ENCODE measurements at places on chromosomes 1 and 21.
A peak's percentile ranks its signal among the peaks of the same experiment; 100 is the strongest.

- DNase-seq = no peak
These were observed 118.6 kb upstream of the KLHDC7A start for GRCh38 chr1:18362150-18362549.

DNA sequence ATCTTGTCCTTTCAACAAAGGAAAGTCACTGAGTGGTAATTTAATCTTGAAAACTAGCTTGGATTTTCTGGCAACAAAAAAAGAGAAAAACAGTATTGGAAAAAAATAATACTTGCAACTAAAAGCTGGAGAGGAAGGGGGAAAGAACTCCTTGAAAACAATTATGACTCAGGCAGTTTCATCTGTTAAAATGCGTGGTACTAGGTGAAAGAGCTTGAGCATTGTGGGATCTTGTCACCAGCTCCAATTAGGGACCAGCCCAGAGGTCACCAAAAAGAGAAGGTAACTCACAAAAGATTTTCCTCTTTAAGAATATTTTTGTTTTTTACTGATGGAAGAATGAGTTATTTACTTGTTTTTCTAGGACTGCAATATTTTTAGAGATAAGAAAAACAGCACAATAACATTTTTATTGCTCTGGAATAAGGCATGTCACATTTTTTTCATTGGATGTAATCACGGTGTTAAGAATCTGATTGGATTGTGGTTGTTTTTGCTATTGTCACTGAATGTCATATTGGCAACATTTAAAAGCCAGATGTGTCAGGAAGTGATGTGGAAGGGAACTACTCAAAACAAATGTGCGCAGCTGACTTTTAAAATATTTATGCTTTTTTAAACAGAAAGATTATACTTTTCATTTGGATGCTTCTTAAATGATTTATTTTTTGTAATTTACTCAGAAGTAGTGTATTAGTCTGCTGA lies 78.5 kb upstream of the ADAMTS5 start:
- DNase-seq = no peak

GRCh38 chr1:18505666-18506065 lies 24.9 kb downstream of the KLHDC7A start:
- DNase-seq = no peak

DNA sequence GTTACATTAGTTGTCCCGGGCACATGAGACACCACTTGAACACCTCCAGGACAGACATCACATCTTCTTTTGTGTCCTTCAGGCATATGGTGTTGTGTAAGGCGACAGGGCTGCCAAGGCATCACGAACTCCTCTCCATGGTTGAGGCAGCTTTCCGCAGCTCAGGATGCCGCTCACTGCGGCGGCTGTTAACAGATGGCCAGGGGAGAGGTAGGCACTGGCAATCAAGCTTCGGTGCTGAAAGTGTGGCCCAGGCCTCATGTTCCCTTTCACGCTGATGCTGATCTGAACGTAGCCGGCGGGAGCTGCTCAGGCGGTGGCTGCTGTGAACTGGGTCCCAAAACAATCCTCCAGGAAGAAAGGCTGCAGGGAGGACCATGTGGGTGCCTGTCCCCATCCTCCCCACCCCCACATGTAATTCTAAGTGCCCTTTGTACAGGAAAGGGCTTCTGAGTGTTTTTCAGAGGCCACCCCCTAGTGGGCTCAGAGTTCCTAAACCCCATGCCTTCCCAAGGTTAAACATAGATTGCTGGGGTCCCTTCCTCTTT lies 287.1 kb upstream of the AJAP1 start:
- no peak for DNase-seq

DNA sequence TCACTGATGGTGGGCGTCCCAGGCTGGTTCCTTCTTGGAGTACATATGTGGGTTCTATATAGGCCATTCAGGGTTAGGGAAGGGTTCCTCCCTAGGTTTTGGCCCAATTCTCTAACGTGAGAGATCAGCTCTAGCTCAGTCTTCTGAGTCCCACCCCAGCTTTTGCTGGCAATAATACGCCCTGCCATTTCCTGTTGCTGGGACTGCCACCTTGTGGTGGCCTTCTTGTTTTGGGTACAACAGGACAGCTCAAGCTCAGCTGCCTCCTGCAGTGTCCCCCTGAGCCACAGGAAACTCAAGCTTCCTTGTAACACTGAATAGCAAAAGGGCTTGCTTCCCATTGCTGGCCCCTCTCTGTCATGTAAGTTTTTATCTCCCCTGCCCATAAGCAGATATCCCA lies 77.8 kb downstream of the BACH1 start:
- peak; percentile 29 for DNase-seq

DNA sequence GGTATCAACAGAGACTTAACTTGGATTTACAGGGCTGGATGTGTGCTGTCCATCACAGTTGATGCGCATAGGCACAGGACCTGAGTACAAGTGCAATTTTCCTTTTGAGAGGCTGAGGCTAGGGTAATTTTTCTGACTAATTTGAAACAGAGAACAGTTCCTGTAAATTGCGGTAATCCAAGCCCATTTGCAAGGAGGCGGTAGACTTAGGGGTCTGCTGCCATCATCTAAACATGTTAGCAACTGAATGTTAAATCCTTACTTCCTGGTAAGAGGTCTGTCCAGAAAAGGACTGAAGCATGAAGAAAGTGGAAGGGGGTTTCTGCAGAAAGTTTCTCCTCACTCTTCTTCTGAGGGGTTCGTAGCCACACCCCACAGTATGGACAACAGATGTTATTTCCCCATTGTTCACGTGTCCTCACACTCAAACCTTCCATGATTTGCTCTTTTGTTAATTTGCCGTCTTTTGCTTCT lies 23.7 kb upstream of the C1orf198 start:
- DNase-seq = peak; percentile 26

DNA sequence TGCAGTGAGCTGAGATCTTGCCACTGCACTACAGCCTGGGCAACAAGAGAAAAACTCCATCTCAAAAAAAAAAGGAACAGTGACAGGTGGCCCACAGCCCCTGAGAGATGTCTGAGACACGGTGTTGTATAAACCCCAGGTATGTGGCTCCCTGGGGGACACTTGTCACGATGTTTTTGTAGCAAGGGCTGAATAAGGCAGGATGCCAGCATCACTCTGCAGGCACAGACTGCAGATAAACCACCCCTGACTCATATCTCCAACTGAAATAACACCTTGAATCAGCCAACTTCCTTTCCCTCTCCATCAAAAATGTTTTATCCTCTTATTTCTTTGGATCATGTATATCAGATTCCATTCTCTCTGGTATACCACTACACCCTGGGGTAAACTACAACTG lies 52.5 kb downstream of the NMNAT2 start:
- no peak for DNase-seq

DNA sequence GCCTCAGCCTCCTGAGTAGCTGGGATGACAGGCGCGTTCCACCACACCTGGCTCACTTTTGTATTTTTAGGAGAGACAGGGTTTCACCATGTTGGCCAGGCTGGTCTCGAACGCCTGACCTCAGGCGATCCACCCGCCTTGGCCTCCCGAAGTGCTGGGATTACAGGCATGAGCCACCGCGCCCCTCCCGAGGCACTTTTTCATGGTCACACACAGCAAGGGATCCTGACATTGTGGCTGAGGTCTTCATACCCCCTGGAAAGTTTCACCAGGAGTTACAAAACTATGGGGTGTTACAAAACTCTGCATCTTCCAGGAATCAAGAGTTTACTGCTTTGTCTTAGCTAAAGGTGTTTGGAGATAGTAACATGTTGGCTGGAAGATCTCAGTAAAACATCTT lies 234.3 kb upstream of the TMEM51 start:
- no peak for DNase-seq

DNA sequence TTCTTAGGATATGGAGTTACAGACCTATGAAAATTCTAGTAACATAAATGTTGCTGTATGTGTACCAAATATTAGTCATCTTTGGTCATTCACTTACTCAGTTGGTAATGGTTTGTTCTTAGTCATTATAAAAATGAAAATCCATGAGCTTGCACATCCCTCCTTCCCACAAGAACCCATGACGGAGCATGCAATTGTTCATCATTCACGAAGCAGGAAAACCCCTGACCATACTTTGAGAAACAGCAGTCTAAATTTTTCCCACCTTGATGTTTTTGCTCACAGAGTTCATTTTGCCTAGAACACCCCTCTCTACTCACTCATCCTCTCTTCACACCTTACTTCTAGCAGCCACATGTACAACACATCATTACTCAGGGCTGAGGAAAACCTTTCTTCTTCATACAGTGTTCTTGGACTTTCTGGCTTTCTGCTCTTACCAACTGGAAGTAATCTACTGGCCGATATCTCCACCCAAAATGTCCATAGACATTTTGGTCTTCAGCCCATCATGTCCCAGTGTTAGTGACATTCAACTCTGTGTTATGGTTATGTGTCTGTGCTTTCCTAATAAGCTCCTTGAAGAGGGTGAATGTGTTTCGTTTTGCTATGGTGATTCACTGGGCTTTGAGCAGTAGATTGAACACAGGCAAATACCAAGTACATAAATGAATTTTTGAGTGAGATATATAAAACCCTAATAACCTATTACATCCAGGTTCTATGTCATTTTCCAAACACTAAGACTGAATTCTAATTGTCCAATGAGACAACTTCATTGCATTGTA lies 189.9 kb downstream of the ZC3H11B start:
- peak; percentile 69 for DNase-seq

DNA sequence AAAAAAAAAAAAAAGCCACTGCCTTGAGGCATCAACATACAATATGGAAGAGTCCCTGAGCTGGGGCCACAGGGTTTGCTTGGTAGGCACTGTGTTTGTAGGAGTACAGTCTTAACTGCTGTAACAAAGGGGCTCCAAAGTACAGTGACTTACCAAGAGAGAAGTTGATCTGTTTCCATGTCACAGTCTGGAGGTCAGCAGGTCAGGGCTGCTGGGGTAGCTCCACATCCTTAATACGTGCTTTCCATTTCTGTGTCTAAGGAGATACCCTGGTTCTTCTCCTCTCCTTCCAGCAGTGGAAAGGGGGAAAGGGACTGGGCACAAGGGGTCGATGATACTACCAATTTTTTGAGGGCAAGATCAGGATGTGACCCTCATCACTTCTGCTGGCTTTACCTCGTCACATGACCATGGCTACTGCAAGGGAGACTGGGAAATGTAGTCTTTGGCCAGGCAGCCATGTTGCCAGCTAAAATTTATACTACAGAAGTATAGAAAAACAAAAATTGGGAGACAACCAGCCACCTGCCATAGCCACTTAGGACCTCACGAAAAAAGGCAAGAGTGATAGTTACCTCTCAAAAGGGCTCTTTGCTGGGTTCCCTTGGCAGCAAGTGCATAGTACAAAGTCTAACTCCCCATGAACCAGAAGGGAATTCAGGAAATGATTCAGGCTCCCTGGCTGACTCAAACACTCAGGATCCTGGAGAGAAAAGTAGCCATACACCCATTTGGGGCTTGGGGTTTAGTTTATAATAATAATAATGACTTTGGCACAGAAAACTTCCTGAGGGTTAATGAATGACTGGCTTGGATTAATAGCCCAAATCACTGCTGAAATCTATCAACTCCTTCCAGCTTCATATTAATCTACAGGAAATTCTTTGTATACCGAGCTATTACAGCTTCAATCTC lies 52.7 kb upstream of the ATP5PO start:
- peak; percentile 91 for DNase-seq

GRCh38 chr1:38055398-38055797 lies 8.8 kb upstream of the POU3F1 start:
- DNase-seq = no peak

DNA sequence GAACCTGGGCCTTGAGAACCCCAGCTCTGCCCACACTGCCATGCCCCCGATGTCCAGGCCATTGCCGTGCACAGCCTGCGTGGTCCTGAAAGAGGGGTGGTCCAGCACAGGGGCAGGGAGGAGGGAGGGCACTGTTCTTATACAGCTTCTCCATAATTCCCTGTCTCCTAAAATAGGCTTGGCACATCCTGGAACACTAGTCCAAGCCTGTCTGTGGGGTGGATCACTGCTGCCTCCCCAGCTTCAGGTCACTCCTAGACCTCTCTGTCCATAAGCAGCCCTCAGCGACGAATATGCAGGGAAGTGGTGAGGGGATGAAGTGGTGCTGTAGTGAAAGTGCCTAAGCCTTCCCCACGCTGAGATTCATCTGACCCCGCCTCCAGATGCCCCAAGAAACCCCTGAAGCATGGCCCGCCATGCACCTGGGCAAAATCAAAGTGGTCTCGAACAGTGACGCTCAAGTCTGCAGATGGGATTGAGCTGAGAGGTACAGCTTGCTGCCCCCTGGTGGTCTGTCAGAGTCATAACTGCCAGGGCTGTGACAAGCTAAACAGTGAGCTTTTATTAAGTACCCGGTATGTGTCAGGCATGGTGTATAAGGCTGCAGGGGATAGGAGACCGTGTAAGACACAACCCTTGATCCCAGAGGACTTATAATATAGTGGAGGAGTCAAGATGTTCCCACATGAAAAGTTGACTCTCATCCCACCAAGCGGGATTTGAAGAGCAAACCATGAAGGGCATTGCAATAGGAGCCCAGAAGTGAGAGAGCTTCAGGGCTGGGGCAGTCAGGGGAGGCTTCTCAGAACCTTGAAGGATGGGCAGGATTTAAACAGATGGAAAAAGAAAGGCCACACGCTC lies 66.6 kb downstream of the FAM163A start:
- DNase-seq = peak; percentile 60

- DNase-seq = no peak
These were observed 3.3 kb upstream of the PCBP3 start for GRCh38 chr21:45640001-45640887.

- DNase-seq = no peak
These were observed 57.5 kb upstream of the SDC3 start for GRCh38 chr1:30965924-30966599.

DNA sequence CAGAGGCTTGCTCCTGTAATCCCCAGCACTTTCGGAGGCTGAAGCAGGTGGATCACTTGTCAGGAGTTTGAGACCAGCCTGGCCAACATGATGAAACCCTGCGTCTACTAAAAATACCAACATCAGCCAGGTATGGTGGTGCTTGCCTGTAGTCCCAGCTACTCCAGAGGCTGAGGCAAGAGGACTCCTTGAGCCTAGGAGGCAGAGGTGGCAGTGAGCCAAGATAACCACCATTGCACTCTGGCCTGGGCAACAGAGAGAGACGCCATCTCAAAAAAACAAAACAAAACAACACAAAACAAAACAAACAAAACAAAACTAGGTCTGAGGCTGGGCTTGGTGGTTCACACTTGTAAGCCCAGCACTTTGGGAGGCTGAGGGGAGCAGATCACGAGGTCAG lies 38.7 kb upstream of the RAP1GAP start:
- DNase-seq = no peak

GRCh38 chr21:33360281-33360680 lies 35.5 kb downstream of the IFNAR1 start:
- DNase-seq = peak; percentile 57

- DNase-seq = no peak
These were observed 63.8 kb downstream of the ARHGEF16 start for GRCh38 chr1:3518256-3518655.

- no peak for DNase-seq
These were observed 137.7 kb downstream of the RUNX1 start for GRCh38 chr21:34911360-34911759.

GRCh38 chr1:165354739-165355138 lies 1.8 kb downstream of the LMX1A start:
- no peak for DNase-seq

DNA sequence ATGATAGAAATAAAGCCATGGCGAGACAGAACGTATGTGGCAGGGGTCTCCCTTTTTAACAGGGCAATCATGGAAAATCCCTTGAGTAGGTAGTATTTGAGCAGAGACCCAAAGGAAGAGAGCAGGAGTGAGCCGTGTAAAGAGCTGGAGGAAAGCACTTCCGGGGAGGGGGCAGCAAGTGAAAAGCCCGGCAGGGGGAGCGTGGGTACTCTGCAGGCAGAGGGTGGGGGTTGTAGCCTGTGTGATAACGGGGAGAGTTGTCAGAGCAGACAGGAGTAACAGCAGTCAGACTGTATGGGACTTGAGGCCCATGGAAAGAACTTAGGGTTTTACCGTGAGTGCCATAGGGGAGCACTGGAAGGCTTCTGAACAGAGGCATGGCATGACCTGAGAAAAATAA lies 51.1 kb upstream of the LDLRAP1 start:
- no peak for DNase-seq

- no peak for DNase-seq
These were observed 462.3 kb downstream of the OMA1 start for GRCh38 chr1:58084266-58084665.

All from fibroblast of skin of right quadriceps (primary cell).